ENCODE measurements at places on chromosomes 4 and X.
A peak's percentile ranks its signal among the peaks of the same experiment; 100 is the strongest.

DNA sequence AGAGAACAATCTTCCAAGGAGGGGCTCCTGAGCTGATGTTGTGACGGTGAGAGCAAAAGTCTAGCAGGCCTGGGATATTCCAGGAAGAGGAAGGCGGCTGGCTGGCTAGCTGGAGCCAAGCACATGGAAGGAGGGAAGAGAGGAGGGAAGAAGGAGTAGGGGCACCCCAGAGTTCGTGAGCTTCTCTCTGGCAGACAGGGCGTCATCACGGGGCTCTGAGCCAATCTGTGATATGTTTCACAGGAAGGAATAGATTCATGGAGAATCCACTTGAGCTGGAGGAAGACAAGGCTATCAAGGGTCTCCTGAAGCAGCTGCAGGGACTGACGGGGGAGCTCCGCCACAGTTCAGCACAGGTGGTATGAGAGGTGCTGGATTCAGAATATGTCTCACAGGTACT is 73.6 kb downstream of the DHRSX start:
- DNase-seq = no peak

- no peak for DNase-seq
Observed at GRCh38 chr4:168549143-168549542, 52.3 kb downstream of the PALLD start.

DNA sequence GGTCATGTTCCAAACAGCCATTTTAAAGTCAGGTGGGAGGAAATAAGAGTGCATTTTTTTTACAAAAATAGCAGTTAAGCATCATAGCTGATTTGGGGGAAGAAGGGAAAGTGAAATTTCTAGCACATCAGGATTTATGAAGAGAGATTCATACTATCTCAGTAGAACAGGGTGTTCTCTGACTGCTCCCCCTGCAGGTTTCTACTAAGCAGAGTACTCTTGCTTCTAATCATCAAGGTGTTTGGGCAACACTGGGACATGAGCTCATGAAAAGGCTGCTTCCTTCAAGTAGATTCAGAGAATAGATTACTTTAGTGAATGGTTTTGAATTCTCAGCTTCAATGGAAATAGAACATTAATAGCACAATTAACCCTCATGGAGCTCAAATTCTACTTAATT is 591.4 kb upstream of the PCDH10 start:
- DNase-seq = no peak

GRCh38 chr4:2843941-2844584 is 419 bp downstream of the ADD1 start:
- DNase-seq = no peak

DNA sequence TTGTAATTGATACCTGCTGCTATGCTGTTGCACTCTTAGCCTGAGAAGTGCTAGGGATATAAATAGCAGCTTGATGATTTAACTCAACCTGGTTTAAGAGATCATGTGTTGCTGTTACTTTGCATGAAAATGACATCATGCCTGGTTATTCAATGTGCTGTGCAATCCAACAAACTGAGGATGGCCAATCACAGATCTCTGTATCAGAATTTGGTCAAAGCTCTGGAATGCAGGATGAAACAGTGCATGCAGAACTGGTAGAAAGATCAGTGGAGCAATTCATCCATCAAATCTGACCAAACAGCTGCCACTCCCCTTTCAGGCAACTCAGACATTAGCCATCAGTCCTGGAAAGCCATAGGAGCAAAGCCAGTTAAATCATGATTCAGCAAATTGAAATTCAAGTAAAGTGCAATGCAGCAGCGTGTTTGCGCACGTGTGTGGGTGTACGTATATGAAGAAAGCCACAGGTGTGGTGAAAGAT is 160.3 kb upstream of the RASGEF1B start:
- peak; percentile 100 for DNase-seq

DNA sequence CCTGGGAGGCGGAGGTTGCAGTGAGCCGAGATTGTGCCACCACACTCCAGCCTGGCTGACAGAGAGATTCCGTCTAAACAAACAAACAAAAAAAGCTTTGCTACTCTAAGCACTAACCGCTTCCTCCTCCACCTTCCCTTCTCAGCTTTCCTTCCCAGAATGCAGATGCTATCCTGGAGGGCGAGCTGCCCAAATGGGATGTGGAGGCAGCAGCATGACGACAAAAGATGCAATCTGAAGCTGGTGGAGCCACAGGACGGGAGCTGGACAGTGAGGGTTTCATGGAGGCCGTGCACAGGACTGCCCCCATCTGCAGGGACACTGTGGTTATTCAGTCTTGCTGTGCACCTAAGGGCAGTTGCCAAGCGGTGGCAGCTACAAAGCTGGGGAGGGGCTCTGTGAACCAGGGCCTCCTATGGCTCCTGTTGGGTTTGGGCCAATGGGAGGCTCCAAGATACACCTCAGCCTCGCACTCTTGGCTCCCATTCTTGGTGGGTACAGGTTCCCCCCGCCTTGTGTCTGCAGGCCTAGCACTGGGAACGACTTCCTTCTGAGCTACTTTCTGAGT is 47.4 kb downstream of the WDR1 start:
- DNase-seq = no peak

GRCh38 chr4:69749771-69750170 is 10.6 kb downstream of the SULT1B1 start:
- peak; percentile 73 for DNase-seq

DNA sequence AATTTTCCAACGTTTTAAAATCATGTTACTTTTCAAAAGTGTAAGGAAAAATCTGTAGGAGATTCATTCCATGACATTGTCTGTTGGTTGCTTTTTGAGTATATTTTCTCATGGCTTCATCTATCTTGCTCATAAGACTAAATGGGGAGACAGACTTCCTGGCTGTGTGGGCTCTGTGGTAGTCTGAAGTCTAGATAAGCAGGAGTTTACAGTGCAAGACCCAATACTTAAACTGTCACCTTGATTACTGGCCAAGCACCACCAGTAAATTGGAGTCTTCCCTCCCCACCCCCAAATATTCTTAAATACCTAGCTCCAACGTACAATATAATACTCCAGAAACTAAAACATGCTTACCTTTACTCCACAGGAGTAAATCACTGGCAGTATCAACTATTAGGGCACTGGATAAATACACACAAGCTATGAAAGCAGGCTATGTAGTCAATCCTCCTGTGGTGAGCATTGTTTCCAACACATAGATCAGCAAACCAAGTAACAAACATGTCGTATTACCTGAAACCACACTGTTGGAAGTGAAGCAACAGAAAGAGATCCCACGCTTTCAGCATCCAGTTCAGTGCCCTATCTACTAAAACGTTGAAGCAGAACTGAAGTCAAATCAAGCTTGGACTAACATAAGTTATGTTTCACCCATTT is 6.2 kb downstream of the HNRNPD start:
- DNase-seq = no peak

DNA sequence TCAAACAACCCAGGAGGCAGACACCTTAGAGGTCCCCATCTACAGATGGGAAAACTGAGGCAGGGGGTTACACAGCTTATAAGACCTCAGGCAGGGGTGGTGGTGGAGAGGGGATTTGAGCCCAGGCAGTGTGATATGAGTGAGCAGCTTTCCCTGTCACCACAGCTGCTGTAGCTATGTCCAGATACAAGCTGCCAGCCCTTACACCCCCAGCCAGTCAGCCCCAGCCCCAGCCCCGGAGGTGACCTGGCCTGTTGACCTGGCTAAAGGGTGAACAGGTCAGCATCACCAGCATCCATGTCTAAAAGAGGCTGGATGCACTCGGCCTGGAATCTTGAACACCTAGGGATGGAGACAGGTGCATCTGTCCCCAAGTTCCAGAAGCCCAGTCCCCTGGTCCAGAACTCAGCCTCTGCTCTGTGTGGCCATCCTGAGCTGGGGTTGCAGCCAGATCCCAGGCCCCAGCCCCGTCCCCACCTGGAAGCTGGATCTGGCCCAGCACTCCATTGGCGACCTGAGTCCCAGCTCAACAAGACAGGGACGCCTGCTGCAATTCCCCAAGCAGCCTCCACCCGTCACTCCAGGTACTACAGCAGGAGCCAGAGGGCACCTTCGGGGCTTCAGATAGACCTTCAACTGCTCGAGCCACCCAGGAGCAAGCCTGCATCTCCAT is 89.5 kb downstream of the JAKMIP1 start:
- DNase-seq = no peak

DNA sequence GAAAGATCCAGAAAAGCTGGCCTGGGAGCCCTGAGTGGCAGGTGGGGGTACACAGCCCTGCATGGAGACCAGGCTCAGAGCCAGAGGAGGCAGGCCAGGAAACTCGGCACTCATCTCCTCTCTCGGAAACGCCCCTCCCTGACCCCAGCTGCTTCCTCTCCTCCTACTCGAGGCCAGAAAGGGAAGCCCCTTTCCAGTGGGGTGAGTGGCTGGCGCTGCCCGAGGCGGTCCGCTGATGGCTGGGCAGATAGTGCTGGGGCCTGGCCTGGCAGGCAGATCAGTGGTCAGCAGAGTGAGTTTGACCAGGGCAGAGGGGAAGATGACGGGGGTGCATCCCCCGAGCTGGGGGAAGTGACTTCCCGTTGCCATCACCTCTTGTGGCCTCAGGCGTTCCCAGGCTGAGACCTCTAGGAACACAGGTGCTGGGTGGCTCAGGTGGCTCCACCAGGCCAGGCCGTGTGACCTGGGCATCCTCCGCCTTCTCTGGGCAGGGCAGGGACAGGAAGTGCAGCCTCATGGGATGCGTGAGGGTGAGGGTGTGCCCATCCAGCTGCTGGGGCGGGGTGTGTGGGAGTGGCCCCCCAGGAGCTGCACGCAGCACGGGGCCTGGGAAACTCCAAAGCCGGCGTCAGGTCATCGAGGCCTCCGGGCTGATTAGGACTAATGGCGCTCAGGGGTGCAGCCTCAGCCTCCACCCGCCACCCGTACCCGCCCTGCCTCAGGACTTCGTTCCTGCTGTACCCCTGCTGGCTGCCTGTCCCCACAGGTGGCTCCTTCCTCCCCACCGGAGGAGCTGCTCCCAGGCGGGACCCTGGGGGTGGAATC is 5.7 kb downstream of the SH3BP2 start:
- DNase-seq = no peak

DNA sequence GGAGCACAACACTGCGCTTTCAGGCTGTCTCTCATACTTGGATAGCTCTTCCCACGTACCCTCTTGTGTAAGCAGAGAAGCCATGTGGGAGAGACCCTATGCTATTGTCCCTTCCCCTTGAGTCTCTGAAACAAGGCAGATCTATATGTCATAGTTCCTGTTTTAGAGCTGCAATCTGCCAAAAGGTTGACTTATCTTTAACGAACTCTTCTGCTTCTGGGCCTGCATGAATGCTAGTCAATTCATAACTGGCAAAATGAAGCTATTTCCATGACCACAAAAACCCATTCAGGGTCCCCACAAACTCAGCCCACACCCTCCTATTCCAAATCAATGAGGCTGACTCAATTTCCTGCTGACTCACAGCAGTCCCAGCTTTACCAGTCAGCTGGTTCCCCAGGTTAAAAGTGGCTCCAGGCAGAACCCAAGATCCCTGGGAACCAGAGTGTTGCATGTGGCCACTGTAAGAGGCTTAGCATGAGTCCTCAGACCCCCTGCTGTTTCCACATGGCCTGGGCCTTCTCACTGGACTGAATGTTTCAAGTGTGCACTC is 25.3 kb upstream of the SOD3 start:
- DNase-seq = peak; percentile 94

DNA sequence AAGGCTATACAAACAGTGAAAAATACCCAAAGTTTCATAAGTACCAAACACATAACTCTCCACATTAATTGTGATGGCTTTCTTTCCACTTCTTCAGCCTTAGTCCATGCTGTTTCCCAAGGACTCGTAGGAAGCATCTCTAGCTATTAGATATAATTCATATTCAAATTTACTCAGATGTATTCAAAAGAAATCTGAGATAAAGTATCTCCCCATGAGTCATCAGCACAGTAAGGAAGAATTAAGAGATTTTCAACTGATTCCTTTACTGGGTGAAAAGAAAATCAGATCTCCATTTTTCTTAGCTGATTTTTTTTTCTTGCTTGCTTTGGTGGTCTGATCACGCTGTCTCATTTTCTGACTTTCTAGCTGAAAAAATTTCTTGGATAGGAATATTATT is 71.7 kb downstream of the MID1 start:
- no peak for DNase-seq

DNA sequence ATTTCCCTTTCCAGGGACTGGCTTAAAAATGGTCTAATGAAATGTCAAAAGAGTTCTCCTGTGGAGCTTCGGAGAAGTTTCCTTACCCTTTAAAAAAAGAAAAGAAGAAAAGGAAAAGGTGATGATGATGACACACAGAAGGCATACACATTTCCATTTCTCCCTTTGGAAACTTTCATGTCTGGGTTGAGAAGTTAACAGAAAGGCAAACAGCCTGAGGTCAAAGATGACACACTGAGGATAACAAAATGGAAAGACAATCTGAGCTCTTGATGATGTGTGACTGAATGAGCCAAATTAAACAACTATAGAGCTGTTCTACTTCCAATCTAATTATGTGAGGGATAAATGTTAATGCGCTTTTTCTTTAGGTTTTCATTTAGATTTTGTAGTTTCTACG is 32.2 kb downstream of the NFXL1 start:
- no peak for DNase-seq

DNA sequence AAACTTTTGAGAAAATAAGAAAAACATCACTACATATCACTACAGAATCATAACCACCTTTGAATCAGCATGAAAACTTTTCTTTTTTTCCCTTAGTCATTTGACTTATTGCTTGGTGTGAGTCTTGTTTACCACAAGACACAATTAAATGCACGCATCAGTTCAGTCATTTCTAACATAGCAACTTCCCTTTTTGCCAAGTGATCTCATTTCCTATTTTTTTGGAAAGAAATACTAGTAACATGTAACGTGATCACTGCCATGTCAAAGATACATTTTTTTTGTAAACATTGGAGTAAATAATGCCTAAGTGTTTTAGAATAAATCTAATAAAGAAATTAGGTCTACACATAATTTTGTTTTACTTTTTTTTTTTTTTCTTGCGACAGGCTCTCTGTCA is 5.1 kb upstream of the CXCL8 start:
- peak; percentile 22 for DNase-seq

GRCh38 chr4:15586066-15586465 is 69.1 kb downstream of the FBXL5 start:
- DNase-seq = peak; percentile 38

DNA sequence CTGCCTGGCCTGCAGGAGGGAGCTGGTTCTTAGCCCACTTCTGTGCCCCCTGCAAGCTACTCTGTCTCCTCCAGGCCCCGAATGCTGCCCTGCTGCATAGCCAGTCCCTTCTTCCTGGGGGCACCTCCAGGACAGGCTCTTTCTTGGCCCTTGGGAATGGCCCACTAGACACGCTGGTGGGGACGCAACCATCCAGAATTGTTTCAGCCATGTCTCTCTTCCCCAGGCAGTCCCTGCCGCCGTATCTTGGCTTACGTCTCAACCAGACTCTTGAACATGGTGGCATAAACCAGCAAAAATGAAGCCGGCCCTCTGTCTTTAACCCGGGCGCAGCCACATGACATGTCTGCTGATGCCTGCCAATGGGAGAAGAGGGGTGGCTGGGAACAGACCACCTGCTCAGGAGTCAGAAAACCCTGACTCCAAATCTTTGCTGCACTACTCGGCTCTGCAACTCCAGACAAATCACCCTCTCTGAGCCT is 9.0 kb downstream of the LRPAP1 start:
- DNase-seq = no peak

DNA sequence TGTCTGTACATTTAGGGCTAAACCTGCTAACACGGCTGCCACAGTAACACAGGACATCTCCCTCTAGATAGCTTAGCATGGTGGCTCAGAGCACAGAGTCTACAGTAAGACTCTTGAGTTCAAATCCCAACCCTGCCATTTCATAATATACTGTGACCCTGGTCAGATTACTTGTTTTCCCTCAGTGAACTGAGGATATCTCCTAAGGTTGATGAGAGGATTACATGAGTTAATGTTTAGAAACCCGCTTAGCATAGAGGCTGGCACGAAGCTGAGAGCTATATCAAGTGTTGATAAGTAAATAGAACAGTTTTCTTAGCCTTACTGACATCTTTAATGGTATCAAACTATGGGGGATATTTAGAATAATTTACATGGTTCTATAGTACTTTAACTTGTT is 37.2 kb downstream of the CASP3 start:
- DNase-seq = no peak

All from renal cortical epithelial cell (primary cell).